ENCODE measurements at places on chromosomes 2 and 18.
A peak's percentile ranks its signal among the peaks of the same experiment; 100 is the strongest.

- no peak for DNase-seq
Measured at GRCh38 chr2:105866216-105867185, 121.8 kb downstream of the NCK2 start.

DNA sequence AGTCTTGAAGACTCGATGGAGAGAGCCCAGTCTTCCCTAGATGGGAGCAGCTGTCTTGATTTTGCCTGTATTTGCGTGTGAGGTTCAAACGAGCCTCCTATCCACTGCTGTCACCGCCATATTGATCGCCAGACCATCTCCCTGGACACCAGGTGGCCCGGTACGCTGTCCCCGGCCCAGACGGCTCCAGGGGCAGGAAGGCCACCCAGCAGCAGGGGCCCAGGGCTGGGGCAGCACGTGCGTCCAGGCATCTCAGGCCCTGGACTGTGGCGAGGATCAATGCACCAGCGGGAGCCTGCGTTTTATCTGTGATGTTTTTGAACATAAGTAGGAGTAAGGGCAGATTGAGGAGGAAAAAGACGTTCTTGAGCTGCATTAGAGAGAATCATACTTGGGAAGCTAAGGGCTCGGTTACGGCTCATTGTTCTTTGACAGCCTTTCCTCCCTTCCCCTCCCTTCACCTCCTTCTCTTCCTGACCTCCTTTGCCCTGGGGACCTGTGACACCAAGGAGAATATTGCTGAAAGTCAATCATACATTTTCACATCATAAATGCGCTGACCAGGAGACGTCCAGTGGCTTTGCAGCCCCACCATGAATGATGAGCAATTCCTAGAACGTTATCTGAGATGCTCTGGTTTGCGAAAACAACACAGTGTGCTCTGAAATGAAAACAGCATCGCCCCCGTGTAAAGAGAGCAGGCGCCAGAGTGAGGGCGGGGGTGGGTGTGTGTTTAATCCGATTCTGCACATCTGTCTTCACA, 711.2 kb upstream of the SALL3 start:
- no peak for DNase-seq

DNA sequence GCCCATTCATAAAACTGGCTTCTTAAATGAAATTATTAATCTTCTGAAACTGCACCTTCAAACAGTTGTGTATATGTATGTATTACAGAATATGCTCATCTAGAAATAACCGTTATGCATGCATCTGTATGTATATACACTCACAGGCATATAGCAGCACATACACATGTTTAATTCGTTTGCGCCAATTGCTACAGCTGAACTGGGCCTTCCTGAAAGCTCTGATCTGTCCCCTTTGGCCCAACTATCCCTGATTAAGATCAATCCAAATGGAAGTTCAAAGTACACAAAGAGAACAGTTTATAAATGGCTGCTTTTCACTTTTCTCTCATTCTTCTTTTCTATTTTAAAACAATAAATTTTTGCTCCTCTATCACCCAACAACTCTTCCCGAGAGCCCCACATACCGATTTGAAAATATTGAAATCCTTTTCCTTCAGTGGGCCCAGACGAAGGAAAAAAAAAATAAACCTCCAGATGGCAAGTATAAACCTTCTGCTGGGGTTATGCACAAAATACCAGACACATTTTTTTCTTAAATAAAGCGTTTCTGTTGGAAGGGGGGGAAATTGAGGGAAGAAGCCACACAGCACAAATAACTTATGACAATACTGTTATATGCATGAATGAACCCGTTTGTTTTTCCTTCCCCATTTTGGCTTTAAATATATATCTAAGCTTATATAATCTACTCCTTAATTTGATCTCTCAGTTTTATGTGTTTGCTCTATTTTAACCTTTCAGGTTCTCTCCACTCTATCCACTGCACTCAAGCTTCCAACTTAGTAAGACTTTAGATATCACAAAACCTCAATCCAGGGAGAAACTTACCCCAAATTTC, 267.3 kb downstream of the TCF4 start:
- DNase-seq = no peak

DNA sequence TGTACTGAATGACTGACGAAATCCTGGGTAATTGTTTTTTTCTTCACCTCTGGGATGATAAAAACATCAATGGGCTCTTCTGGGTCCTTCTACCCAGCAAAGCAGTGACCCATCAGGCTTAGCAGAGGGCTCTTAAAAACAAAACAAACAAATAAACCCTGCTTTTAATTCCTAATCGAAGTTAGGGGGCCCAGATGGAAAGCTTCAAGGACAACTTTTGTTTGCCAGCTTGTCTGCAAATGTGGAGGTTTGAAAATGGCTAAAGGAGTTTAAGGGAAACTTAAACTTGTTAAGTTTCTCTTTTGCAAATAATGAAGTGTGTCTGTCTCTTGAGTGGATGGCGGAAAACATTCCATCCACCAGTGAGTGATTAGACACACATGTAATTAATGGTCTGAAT, 327.2 kb downstream of the SATB2 start:
- no peak for DNase-seq

DNA sequence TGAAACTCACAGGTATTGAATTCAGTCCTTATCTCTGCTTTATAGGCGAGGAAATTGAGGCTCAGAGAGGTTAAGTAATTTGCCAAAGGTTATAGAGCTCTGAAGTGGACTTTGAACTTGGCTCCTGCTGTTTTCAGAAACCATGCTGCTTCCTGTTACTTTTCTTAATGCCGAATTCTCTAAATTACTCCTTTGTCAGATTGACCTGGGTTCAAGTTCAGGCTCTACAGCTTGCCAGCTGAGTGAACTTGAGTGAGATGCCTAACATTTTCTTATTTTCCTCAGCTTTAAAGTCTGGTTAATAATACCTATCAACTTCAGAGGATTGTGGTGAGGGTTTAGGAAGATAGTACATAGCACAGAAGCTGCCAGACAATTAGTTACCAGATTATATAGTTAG, 3.4 kb downstream of the ASAP2 start:
- no peak for DNase-seq

DNA sequence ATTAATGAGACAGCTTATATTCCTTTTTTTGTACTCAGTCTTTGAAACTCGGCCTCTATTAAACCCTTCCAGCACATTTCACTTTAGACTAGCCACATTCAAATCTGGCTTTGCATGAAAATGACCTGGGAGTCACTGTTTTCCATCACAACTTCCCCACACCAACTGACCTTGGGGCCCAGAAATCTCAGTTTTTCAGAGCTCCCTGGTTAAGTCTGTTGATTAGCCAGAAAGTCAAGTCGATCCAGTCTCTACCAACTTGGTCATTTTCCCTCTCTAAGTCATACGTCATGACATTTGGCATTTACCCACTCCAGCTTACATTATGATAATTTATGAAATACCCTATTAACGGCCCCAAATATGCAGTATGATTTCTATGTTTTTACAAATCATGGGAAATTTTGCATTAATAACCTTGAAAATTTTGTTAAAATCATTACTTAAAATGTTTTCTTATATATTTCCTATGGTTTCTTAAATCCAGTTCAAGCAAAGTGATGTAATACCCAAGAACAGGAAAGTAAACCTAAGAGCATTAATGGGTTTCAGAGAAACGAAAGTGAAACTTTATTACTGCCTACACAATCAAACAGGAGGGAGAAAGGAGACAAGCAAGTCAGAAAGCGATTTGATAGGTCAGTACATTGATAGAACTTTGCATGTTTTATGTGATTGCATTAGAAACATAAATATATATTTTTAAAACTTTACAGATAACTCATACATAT, 77.1 kb downstream of the SPATS2L start:
- DNase-seq = no peak

- no peak for DNase-seq
Measured at GRCh38 chr18:23377669-23378301, 75.3 kb upstream of the RIOK3 start.

DNA sequence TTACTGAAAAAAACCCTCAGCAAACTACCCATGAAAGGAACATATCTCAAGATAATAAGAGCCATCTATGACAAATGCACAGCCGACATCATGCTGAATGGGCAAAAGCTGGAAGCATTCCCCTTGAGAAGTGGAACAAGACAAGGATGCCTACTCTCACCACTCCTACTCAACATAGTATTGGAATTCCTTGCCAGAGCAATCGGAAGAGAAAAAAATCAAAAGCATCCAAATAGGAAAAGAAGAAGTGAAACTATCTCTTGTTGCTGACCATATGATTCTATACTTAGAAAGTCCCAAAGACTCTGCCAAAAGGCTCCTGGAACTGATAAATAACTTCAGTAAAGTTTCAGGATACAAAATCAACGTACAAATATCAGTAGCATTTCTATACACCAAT, 40.6 kb upstream of the MSTN start:
- no peak for DNase-seq

DNA sequence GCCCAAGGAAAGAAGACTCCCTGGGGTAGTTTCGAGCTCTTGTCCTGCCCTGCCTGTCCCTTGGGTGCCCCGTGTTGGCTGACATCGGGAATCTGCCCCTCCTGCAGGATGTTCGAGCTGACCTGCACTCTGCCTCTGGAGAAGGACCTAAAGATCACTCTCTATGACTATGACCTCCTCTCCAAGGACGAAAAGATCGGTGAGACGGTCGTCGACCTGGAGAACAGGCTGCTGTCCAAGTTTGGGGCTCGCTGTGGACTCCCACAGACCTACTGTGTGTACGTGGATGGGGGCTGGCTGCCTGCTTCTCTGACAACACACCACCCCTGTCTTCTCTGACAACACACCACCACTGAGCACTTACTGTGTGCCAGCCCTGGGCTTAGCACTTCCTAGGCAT, 210.8 kb downstream of the DYSF start:
- no peak for DNase-seq

- DNase-seq = no peak
Measured at GRCh38 chr2:16851126-16851525, 185.5 kb upstream of the CYRIA start.

GRCh38 chr2:128303095-128303791, 15.4 kb downstream of the HS6ST1 start:
- DNase-seq = no peak

GRCh38 chr2:178072383-178073301, at the start of gene PDE11A:
PDE11A (minus strand) TSS chr2:178072777; CDS start chr2:178072437, 340 bp downstream.
- DNase-seq = peak; percentile 24

DNA sequence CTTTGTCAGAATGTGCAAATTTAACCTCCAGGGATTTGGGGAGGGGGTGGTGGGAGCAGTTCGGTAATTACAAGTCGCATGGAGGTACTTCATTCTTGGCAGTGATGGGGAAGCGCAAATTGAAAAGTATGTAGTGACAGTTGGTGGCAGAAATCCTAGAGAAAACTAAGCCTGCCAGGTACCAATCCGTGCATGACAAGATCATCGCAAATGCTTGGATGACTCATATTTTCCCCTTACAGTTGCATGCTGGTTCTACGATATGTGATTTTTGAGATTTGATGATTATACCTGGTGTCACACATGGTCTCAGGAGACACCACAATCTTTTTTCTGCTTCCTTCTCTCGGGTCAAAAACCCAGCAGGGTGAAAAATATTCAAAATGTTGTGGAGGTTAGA, 479.7 kb upstream of the ID2 start:
- DNase-seq = no peak

DNA sequence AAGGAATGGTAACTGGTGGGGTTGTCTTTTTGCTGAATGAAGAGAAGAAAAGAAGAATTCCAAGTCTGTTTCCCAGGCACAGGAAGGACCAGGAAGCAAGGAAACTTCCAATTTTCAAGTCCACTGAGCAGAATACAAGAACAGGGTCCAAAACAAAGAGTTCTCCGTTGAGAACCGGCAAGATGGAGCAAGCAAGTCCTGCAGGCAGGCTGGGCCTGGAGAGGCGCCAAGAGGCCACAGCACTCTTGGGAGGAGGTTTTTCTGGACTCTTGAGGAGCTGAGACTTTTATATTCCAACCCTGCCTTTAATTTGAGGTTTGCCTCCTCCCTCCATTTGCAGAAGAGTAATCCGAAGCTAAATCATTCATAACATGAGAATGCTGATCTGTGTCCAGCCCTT, 224.5 kb downstream of the IKZF2 start:
- DNase-seq = no peak

DNA sequence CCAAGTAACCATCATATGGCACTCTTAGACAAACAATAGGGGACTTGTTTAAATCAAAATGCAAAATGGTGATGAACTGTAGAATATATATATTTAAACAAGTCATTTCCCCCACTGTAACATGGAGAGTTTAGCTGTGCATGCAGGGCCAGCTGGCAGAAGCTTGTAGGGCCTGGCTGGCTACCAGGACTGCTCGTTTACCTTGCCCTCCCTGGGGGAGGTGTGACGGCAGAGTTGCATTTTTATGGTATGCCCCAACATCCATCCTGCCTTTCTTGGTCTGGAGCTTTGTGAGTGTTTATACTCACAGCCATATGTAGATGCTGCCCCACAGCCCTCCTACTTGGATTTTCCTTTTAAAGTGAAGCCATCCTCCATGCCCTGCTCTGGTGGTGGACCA, 101.7 kb upstream of the ZFP36L2 start:
- DNase-seq = no peak

DNA sequence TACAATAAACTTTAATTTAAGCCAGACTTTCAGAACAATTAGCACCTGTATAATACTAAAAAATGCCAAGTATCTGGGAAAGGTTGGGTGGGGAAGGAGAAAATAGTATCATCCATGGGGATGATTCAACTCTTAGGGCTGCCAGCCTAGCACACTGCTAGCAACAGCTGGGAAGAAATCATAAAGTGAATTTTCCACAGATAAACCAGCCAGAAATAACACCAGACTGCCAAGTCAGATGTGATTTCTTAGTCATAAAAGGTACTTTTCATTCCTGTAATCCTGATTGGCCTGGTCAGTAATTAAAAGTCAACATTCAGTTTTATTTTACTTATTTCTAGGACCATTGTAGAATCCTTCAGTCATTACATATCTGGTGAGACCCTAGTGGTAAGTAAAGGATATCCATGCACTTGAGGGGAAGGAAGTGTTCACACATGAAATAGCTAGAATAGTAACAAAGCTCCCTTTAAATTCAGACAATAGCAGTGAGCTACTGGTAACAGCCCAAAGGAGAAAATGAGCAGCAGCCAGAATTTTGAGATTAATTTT, 59.4 kb downstream of the LIMS1 start:
- DNase-seq = no peak

- DNase-seq = no peak
Measured at GRCh38 chr2:10220045-10220901, 82.4 kb upstream of the HPCAL1 start.

DNA sequence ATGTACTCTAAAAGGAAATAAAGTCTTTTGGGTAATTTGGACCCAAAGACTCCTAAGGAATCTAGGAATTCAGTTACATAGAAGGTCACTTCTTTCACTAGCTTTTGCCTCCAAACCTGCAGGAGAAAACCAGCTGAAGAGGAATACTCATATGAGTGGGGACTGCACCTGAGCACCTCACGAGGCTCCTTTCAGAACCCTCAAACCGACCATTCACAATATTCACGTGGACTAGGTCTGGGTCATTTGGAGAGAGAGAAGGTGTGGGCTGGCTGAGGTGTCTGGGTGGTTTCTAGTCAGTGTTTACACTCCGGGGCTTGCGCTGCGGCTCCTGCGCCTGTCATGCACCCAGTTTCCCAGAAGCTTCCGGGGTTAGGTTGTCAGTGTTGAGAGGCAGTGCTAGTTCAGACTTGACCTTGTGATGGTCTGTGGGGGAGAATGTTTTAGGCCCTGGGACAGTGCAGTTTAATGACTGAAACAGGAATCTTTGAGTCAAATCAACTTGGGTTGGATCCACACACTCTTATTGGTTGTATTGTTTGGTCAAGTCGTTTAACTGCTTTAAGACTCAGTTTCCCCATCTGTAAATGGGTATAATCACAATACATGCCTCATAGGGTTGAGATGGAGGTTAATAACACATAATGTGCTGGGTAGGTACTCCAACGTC, 78.4 kb downstream of the LIMS1 start:
- DNase-seq = peak; percentile 57

Data from stimulated activated CD4-positive, alpha-beta T cell treated with anti-CD3 and anti-CD28 coated beads, Interleukin-2, amount 100 ng/mL, for 24 hours (primary cell).